Cerebellum (tissue), 4 donors: ENCODE measurements at places on chromosomes 12 and 14. TPM values are rescaled to one million over a fixed set of nuclear protein-coding genes. Genes with fewer than 3 reads are reported as not detected.

The KRT83 gene
- total RNA-seq = not detected

The A2M gene
- total RNA-seq = 61.8 TPM

The GRIN2B gene
- 44.9 TPM for total RNA-seq

The SUDS3 gene
- total RNA-seq = 51.9 TPM

The SMCO2 gene
- not detected for total RNA-seq

The ADCY4 gene
- total RNA-seq = 5.2 TPM

The SPRYD3 gene
- total RNA-seq = 16.0 TPM

The TMEM117 gene
- 18.5 TPM for total RNA-seq

The ABCC9 gene
- 12.6 TPM for total RNA-seq

The ARG2 gene
- total RNA-seq = 29.9 TPM

The CCNT1 gene
- total RNA-seq = 35.2 TPM

The ARMH4 gene
- total RNA-seq = 47.2 TPM

The CCDC197 gene
- not detected for total RNA-seq

The ANKS1B gene
- total RNA-seq = 331 TPM

- DNase-seq = no peak
Observed at GRCh38 chr12:19895246-19896020, 456.1 kb downstream of the AEBP2 start.

DNA sequence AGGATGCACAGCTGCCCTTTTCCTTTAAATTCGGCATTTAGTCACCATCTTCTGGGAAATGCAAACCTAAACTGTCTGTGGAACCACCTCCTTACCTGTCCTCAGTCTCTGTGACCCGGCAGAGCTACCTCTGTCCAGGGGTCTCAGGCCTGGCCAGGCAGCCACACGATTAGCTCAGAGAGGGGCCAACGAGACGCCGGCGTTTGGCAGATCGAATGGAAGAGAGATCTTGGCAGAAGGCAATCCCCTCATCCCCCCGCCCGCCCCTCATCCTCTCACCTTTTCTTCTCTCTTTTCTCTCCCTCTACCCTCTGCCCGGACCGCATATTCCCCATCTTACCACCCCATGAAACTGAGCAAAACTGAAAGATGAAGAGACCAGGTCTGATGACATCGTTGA lies 101.0 kb downstream of the PIWIL1 start:
- no peak for DNase-seq

- DNase-seq = peak; percentile 54
Observed at GRCh38 chr12:122265886-122266229, 436 bp downstream of the VPS33A start.

DNA sequence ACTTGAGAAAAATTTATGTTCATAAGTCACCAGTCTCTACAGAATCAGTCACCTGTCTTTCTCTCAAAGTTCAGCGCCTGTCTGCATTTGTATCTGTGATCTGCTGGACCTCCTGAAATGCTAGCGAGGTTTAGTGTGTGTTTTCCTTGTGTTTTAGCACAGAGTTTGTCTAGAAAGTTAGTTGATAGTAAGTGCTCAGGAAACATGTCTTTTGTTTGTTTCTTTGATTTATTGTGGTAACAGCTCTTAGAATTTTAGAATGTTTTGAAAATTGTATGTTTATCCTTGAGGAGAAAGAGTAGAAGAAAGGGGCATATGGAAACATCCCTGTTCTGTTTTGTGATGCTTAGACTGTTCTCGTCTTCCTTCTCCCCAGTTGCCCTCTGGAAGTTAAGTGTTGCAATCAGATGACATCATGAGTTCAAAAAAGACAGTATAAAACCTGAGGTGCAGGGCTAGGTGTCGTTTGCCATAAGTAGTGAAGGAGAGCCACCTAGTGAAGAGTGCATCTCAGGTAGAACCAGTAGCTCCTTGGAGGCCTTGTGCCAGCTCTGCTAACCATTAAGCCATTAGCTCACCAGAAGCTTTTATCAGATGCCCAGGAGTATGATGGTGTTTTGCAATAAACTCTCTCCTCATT lies 44.8 kb downstream of the FBXW8 start:
- no peak for DNase-seq

- no peak for DNase-seq
Observed at GRCh38 chr14:72172049-72172448, 239.8 kb downstream of the RGS6 start.

- DNase-seq = no peak
Observed at GRCh38 chr12:89230376-89231315, 121.7 kb downstream of the DUSP6 start.

- DNase-seq = no peak
Observed at GRCh38 chr12:107066691-107067090, 26.7 kb downstream of the CRY1 start.

DNA sequence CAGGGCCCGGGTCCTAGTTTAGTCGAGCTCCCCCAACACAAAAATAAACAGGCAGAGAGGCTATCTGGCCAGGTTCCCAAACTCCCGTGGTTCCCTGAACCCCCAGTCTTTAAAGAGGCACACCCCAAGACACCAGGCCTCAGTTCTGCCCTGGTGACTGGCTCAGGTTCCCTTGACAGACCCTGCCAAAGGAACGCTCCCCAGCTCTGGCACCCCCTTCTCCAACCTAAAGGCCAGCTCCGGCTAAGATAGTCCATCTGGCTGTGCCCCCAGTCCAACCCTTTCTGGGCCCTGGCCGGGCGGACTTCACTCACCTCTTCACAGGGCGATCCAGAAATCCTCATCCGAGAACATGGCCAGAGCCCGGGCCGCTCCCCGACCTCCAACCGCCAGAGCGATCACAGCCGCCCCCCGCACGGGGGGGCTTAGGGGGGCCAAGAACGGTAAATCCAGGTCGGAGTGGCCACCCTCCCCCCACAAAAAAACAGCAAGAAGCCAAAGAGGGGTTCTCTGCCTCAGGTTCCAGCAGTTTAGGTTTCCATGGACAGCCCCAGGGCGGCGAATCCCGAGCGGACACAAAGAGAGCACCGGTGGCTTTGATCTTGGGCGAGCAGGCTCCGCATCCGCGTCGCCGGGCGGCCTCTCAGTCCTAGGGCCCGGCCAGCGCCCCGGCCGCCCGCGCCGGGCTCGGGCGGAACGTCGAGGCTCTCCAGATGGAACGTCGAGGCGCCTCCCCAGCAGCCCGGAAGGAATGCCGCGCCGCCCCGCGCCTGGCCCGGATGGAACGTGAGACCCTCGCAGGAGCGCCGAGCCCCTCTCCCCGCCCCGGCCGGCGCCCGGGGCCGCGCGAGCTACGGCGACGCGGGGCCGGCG lies 1.1 kb downstream of the KMT2D start:
- DNase-seq = no peak

GRCh38 chr14:23562822-23563472 lies 4.6 kb downstream of the AP1G2 start:
- peak; percentile 81 for DNase-seq

DNA sequence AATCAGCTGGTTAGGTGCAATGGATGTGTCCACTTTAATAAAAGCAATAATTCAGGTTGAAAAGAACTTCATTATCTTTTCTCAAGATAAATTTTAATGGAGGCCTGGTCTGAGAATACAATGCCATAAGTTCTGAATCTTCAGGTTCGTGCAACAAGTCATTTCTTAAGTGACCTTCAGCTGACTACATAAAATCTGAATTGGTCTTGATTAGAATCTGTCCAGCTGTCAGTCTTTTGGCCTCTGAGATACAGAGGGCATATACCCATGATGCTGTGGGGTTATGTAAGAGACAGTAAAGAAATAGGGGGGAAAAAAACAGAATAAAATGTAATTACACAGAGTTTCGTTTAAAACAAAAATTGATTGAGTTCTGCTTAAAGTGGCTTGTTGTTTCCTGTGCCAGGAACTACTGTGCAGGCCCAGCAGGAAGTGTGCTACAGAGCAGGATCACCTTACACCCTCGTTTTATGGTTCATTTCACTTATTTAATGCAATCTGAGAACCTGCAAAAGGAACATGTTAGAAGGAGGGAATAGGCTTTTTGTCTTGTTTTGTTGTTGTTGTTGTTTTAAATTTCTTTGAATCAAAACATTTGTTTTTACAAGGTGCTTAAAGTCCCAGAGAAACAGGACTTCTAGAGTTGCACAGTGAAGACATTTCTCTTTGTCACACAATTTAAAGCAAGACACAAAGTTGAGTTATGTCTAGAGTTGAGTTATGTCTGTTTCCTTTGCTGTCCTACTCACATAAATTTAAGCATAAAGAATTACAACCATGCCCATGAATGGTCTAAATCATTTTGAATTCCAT lies 64.2 kb downstream of the LGR5 start:
- no peak for DNase-seq

- DNase-seq = no peak
Observed at GRCh38 chr12:118271183-118271582, 101.5 kb downstream of the TAOK3 start.

GRCh38 chr14:35985474-35986218 lies 159.5 kb downstream of the BRMS1L start:
- no peak for DNase-seq

DNA sequence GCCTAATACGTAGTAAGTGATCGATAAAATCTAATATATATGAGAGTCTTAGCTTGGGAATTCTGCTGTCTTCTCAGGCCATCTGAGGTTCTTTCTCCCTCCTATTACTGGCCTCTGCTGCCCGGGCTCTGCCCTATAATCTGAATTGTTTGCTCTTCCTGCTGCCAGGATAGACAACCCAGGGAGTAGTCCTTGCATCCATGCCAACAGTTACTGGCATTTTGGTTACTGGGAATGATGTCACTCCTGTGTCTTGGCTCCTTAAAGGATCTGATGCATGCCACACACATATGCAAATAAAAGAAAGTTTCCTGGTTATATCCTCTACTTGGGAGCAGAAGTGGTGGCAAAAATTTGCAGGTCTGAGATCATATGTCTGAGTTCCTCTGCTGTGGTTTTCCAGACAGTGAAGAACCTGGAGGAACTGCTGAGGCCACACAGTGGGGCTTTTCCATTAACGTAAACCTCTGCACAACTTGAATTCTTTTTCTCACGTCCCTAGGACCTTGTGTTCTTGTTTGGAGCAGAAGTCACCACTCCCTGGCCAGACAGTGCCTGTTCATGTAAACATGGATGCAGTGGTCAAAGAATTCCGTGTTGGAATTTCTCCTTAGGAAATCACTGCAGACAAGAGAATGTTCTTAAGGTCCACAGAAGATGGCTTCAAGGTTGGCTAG lies 320.6 kb upstream of the TBX3 start:
- DNase-seq = peak; percentile 31

DNA sequence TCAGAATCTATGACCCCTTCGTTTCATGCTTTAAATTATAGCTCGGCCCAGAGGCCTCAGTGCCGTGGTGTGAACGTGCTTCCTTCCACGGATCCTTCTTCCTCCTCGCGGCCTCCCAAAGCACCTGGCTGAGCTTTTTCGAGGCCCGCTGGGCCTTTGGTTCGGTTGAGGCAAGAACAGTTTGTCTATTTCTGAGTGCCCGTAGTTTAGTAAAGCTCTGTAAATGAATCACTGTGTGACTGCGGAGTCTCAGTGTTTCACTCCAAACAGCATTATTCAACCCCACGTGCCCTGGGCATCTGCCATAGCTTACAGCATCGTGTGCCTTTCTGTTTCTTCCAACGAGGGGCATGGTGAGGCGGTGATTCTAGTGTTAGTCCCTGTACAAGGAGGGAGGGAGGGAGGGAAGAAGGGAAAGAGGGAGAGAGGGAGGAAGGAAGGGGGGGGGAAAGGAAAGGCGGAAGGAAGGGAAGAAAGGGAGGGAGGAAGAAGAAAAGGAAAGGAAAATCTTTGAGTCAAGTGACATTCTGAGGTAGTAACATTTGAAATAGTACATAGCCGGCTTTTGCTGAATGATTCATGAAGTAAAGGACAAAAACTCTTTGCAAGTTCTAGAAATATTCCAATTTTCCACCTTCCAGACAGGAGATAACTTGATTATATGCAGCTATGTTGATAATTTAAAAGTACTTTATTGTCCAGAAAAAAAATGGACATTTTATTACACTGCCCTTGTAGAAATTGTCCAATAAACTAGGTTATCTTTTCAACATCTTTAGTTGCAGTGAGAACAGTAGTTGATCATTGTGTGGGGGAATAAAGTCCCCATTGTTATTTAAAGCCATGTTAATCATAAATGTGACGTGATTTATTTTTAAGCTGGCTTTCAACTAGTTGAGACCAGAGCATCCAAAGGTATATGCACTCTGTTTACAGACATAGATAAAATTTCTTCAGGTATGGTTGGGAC lies 1.2 kb upstream of the TRIM9 start:
- peak; percentile 43 for DNase-seq

- DNase-seq = no peak
Observed at GRCh38 chr14:65170768-65171507, 68.6 kb upstream of the MAX start.

DNA sequence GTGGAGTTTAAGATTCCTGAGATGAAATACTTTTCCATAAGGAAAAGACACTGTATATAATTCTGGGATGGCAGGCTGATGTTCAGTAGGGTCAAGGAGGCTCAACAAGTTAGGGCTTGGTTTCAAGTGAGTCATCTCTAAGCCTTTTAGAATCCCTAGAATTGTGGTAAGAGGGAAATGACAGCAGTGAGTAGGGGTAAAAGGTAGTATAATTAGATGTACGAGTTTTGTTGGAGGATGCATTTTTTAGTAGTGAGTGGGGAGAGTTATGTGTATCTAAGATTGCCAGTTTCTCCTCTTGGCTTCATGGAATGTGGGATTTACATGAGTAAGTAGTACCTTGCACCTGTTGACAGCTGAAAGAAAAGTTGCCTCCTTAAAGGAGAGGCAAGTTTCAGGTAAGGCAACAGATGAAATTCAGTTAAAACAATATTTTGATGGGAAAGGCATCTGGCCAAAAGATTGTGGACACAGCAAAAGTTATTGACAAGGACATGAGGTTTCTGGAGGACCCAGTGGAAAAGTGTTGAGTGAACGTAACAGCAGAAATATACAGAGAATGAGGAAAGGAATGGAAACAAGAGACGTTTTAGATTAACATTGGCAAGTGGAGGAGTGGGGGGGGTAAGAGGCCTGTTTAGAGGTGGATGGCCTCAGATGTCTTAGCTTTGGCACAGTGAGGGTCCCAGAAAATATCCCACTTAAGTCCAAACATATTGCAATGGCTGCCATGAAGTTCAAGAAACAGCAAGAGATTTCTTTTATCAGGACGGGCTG lies 21.8 kb downstream of the LMO3 start:
- DNase-seq = no peak

DNA sequence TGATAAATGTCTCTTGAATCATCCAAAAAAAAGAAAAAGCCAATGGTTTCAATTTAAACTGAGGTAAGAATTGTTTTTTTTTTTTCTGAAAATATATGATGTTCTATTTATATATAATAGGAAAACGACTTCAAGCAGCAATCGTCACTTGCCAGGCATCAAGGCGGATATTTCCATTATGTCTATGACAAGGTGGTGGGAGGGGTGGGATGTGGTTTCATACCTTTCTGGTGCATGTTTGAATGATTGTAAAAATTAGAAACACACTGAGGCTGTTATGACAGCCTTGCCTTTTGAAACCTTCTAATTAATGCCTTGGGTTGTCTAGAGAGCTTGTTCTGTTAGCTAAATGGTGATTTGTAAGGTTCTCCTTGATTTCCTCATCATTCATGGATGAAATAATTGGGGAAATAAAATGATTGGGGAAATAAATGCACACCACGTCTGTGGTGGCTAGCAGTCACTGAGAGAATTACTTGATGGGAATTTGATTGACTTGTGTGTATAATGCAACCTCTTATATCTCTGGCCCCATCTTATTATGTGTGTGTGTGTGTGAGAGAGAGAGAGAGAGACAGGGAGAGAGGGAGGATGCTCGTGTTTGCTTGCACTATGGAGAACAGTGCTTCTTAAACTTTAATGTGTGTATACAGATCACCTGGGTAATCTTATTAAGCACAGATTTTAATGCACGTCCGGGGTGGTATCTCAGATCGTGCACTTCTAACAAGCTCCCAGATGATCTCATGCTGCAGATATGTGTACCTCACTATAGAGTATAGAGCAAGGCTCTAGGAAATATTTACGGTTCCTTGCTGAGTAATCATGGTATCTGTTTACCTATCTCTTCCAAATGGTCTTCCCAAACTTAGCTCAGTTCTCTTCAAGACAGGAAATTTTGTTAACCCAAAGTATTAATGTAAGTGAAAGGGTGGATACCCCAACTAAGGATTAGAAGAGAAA lies 502.6 kb downstream of the DIO2 start:
- DNase-seq = no peak
